Fibroblast of skin of back (primary cell): ENCODE measurements at places on chromosomes 12 and 14.

GRCh38 chr14:23174296-23175184, 8.9 kb downstream of the SLC7A8 start:
- no peak for DNase-seq

GRCh38 chr14:89678768-89679167, 261.7 kb upstream of the FOXN3 start:
- peak; percentile 26 for DNase-seq

GRCh38 chr12:47767216-47767724, 5.8 kb upstream of the SLC48A1 start:
- no peak for DNase-seq

DNA sequence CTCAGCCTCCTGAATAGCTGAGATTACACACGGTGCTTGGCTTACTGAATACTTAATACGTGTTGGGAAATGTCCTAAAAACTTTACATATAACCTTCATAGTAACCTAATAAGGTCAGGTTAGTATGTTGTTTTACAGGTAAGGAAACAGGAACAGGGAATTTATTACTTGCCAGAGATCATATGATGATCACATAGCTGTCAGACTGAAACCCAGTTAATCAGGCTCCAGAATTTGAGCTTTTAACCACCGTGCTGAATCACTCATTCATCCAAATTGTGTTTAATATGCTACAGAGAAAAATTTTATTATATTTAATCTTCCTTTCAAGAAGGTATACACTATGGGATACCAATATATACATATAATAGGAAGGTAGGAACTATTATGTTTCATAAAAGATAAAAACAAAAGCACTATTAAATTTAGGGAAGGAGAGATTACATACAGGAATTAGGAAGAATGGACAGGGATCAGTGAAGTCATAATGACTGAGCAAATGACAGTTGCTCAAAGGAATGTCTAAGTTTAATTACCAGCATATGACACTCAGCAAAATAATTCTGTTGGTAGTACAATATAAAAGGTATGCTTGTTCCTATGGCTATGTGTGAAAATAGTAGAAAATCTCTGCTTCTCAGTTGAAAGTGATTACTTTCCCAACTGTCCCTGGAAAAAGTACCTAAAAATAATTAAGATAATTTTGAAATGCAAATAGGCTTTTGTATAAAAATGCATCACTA, 59.3 kb downstream of the HEATR5A start:
- peak; percentile 77 for DNase-seq

DNA sequence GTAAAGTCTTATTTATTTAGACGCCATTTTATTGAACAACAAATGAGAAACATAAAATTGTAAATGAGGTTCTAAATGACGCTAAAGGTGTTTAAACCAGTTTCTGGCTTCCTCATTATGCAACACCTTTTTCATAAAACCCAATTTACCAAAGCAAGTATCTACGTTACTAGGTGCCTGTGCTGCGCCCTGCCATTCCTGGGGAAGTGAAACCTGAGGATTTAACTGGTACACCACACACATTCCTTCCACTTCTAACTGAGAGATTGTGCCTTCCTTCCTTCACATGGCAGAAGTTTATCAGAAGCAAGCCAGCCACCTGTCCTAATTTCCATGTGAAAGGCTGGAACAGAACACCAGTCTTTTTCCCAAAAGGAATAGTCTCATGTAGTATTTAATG, 40.3 kb upstream of the GCH1 start:
- DNase-seq: no peak

DNA sequence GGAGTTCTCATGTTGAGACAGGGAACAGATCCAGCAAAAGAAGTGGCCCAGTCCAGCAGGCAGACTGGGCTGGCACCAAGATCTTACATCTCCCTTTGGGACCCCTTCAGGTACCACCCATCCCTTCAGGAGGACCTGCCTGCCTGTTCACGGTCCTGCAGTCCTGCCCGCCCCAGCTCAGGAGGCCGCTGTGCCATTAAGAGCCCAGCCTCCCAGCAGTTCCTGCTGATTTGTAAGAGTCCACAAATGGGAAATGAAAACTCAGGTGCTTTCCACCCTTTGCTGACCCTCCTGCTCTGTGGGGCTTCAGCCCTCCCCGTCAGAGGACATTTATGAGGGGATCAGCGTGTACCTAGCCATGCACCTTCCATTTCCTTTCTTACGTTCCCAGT, 39.5 kb downstream of the C14orf132 start:
- no peak for DNase-seq

DNA sequence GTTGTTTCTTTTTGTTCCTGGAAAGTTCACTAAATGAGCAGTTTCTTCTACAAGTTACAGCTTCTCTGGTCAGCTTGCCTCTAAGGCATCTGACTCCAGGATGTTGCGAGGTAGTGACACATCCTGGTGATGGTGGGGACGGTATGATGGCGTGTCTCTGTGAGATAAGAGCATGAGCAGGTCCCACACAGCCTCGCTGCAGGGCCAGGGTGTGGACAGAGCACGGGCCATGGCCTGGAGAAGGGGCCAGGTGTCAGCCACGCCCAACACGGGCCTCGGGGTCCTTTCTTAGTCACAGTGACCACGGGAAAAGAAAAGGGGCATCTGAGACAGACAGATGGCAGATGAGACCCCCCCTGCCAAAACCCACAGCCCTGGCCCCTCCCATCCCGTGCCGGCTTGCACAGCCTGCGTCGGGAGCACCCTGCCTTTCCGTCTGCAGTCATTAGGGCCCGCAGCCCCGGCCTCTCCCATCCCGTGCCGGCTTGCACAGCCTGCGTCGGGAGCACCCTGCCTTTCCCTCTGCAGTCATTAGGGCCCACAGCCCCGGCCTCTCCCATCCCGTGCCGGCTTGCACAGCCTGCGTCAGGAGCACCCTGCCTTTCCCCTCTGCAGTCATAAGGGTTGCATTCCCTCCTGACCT, 79.3 kb upstream of the DYNC1H1 start:
- DNase-seq: no peak

- DNase-seq: no peak
These were observed 16.3 kb downstream of the SMCO2 start for GRCh38 chr12:27462851-27463250.

DNA sequence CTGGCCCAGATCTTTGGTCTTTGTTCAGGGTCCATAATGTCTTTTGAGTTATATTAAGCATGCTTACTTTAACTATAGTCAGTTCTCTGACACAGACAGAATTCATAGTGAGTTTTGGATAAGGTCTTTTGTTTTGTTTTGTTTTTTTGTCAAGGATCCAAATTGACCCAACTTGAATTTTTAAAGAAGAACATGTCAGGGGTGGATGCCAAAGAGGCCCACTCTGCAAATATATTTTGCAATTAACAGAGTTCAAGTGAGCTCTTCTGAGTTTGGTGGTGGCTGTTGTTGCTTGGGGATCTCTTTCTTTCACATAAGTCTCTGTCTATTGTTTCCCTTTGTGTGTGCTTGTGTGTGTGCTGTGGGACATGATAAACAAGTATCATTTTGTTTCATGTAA, 34.4 kb upstream of the PMCH start:
- no peak for DNase-seq

DNA sequence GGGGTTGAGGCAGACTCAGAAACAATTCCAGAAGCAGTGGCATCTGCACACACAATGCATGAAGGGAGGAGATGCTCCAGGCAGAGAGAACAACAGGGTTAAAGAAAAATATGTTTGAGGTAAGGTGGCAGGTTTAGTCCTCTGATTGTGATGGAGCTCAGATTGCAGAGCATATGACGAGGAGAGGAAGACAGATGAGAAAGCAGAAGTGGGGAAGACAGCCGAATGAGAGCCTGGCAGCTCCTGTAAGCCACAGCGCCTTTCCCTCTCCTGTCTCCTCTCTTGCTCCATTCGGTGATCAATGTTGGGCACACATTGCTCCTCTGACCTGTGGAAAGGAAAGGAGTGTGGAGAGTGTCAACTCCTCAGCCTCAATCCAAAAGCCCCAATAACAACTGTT, 372.2 kb downstream of the GXYLT1 start:
- DNase-seq: no peak

DNA sequence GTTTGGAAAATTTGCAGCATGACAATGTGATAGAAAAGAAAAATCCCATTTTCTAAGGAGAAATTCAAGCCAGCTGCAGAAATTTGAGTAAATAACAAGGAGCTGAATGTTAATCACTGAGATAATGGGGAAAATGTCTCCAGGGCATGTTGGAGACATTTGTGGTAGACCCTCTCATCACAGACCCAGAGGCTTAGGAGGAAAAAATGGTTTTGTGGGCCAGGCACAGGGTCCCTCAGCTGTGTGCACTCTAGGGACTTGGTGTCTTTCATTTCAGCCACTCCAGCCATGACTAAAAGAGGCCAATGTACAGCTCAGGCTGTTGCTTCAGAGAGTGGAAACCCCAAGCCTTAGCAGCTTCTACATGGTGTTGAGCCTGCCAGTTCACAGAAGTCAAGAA, 111.4 kb upstream of the SYT10 start:
- DNase-seq: no peak

GRCh38 chr12:23816394-23816851, 133.0 kb downstream of the SOX5 start:
- no peak for DNase-seq

- no peak for DNase-seq
These were observed 435.7 kb upstream of the DCN start for GRCh38 chr12:91618281-91618680.

- DNase-seq: no peak
These were observed 293.2 kb upstream of the FAR2 start for GRCh38 chr12:28855761-28856310.

GRCh38 chr14:30921305-30921704, 46.9 kb downstream of the COCH start:
- peak; percentile 8 for DNase-seq

DNA sequence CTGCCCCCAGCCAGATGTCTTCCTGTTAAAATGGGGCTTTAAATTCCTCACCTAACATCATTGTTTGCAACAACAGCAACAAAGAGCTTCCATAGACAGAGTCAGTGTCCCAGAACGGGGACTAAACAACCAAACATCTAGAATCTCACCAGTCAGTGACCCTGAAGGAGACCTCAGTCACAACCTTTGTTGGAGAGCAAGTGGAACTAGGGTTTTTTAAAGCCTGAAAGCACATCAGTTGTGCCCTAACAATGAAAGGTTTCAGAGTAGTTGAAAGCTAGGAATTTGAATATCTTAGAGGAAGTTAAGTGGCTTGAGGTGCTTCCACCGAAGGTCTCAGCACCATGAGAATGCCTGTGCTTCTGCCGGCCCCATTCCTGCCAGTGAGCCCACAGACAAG, 5.0 kb upstream of the ALDH2 start:
- no peak for DNase-seq

GRCh38 chr12:42508913-42509460, 80.6 kb downstream of the PRICKLE1 start:
- no peak for DNase-seq

DNA sequence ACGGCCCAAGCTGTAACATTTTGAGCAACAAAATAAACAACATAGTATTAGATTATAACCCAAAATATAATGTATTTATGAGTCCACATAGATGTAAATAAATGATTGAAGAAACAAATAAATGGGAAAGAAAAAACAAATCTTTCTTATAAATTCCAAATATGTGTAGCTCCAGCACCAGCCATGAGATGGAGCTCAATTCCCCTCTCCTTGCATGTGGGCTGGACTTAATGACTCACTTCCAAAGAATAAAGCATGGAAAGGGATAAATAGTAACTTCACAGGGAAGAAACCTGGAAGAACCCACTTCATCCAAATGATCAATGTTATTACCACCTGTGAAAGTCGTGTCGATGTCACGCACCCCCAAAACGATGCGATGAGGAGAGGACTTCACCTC, 158.8 kb downstream of the RPAP3 start:
- DNase-seq: peak; percentile 48
